ENCODE measurements at places on chromosomes 1 and 21.

DNA sequence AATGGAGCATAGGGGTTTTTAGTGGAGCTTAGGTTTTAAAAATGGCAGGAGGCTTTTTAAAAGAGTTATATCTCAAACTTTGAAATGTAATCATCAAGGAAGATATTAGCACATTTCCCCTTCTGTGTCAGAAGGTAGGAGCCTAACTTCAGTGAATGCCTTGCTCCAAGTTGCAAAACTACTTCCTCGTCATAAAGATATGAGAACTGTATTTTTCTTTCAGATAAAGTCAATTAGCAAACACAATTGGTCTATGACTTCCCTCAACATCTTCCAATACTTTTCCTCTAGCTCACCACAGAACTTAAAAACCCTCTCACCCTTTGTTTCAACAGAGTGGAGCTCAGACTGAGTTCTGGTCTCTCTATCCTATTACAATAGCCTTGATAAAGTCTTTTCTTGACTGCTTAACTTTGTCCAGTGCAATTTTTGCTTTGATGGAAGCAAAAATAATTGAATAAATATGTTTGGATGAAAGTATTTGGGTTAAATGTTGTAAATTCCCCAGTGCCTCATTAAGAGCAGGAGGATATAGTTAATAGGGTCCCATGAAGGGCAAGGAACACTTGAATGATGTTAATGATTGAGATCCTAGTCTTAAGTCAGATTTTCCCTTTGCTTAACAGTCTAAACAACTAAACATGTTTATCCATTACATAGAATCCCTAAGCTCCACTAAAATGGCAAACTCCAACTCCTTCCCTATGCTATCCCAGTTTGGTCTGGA, 58.9 kb downstream of the TNFSF18 start:
- no peak for DNase-seq

DNA sequence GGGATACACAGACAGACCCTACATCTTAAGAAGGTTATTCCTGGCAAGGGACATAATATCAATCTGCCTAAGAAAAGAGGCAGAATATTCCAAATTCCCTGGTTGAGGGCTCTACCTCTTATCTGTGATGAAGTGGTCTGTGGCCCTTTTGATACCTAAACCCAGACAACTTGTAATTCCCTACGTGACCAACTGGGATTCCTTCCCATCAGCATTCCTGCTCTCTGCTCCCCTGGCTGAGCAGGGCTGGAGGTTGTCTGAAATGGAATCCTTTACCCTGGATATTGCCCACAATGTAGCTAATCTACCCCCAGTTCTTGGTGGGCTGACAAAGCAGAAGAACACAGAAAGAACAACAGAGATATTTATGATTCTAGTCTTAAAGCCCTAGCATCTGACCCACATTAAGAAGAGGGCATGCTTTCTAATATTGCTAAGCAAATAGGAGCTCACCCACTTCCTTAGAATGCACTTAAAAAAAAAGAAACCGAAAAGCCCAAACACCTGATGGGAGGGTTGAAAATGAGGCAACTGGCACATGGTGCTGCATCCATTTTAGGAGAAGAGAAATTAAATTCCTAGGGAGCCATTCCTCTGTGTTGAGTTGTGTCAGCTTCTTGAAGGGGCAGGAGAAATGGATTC, 36.8 kb downstream of the GADD45A start:
- no peak for DNase-seq

DNA sequence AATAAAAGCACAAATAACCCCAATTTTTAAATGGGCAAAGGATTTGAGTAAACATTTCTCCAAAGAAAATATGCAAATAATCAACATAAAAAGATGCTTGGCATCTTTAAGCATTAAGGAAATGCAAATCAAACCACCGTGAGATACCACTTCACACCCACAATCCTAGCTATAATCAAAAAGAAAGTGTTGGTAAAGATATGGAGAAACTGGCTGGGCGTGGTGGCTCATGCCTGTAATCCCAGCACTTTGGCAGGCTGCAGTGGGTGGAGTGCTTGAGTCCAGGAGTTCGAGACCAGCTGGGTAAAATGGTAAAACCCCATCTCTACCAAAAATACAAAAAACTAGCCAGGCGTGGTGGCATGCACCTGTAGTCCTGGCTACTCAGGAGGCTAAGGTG, 16.9 kb downstream of the ARHGEF11 start:
- no peak for DNase-seq

DNA sequence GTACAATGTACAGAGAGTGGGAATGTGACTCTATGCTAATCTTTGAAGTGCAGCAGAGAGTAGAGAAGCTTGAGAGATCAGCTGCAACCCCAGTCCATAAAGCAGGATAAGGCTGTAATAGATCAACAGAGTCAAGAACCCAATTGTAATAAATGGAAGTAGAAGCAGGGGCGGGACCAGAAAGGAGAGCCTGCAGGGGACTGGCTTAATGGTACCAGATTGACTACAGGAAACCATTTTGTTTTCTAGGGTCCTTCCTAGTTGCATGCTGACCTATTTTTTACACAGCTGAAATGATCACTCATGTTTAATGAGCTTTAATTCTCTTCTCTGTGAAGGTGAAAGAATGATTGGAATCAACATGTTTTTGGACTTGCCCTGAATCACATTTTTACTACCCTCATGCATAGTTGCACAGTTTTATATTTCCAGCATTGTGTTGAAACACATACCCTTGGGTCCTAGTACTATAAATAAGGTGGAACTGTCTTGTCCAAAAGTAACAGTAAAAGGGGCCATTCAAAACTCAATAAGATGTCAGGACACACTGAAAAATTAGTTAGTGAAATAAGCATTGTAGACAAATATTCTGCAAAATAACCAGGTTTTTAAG, 69.8 kb downstream of the GPR88 start:
- no peak for DNase-seq

- DNase-seq, result no peak
Measured at GRCh38 chr1:245879091-245879490, 628.0 kb downstream of the SMYD3 start.

DNA sequence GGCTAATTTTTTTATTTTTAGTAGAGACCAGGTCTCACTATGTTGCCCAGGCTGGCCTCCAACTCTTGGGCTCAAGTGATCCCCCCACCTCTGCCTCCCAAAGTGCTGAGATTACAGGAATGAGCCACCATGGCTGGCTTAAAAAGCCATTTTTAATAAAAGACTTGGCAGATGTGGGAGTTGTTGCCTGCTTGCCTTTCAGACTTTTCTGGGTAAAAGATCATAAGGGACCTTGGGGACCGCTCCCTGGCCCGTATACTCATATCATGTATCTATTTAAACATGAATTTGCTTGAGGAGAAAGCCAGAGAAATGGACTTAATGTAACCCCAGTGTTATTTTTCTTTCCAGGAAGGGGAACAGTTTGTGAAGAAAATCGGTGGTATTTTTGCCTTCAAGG, 23.4 kb upstream of the PODN start:
- no peak for DNase-seq

DNA sequence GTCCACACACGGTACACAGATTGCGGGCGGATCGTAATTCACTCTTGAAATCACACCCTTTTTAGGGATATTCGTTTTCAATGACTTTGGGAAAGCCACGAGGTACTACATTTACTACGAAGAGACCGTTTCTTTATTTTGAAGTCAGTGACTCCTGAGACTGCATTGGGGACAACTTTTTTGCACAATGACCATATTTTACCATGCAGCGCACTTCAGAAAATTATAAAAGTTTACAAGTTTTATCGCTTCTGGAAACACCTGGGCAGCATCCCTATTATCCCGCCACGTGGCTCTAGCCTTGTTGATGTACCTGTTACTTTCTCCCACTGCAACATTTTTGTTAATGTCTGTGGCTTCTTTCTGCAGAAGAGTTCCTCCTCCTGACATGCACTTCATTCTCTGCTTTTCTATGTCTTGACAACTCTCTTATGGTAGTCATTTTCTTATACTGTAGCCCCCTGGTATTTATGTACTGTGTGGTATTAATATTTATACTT, 1.3 kb upstream of the AKT3 start:
- no peak for DNase-seq

- DNase-seq, result no peak
Measured at GRCh38 chr1:17405898-17406759, 33.3 kb downstream of the RCC2 start.

DNA sequence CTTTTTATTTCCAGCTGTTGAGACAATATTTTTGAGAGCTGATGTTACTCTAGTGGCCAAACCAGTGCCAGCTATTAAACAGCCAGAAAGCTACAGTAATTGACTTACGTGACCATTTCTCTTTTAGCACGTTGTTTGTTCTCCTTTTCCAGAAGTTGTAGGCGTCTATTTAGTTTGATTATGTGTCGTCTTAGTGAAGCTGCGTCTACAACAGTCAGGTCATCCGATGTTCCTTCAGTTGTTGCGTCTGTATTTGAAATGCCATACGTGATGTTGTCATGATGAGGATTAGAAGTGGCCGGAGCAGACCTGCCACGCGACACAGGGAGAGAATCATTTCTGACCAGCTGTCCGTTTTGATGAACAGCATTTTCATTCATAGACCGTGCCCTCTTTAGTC, 38.2 kb downstream of the TMEM51 start:
- no peak for DNase-seq

DNA sequence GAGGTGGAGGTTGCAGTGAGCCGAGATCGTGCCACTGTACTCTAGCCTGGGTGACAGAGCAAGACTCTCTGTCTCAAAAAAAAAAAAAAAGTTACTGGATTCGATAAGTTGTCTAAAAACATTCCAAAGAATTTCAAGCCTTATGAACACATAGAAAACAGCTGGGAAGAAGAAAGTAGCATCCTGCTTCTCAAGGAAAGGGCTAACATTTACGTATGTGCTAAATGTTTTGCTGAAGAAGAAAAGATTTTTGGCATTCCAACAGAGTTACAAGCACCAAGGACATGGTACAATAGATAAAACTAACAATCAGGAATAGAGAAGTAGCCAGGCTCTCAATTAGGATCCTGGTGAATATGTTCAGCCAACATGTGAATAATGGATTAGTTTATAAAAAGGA, 69.8 kb downstream of the HFM1 start:
- no peak for DNase-seq

- no peak for DNase-seq
Measured at GRCh38 chr1:44542420-44543063, 131.7 kb downstream of the TMEM53 start.

DNA sequence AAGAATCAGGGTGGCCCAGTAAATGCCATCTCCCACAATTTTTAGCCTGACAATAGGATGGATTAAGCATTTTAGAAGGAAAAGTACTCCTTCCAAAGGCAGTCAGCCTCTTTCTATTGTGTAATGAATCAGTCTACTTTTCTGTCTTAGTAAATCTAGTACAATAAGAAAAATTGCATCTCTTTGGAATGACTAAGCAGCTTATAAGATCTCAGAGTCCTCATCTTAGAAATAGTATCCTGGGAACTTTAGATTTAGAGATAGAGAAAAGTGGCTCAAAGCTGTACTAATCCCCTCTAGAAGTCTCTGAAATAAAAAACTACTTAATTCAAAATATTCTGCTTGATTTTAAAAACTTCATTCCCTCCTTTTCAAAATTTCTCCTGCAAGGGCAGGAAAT, 81.4 kb downstream of the SLC44A5 start:
- DNase-seq, result no peak

DNA sequence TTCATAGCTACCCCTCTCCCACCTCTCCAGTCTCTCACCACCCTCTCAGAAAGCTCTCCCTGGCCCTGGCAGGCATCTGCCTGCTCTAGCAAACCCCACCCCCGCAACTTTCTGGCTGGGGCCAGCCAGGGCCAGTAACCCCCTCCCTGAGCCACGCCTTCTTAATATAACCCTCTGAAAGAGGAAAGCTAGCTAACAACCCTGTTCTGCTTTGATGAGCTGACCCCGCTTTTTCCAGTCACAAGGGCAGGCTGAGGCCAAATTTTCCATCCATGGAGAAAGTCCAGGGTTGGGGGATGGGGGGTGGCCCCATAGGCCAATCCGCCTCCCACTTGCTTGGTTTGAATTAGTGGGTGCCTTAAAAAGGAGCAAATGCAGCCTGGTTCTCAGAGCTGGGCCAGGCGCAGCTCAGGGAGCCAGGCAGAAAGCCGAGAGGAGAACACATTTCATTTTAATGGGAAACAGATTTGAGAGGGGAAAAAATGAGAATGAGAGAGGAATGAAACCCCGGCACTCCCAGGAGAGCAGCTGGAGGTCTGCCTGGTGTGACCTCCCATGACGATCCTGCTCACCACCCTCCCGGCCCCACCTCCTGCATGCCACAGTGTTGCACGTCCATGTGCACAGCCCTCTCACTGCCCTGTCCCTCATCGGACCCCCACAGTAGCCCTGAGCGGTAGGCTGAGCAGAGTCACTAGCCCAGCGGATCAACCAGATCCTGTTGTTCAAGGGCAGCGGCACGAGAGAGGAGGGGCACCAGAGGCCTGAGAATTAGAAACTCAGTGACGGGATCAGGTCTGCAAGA, 62.3 kb downstream of the OPTC start:
- no peak for DNase-seq

GRCh38 chr1:1421147-1421906, at the start of gene ANKRD65:
Gene ANKRD65 (minus strand): TSS chr1:1421276. CDS start chr1:1421005, 271 bp downstream.
- DNase-seq, result no peak

GRCh38 chr1:231826566-231826965, 200.0 kb downstream of the DISC1 start:
- no peak for DNase-seq

- no peak for DNase-seq
Measured at GRCh38 chr1:203553496-203553895, 59.5 kb downstream of the OPTC start.

GRCh38 chr1:66505671-66506392, 28.1 kb upstream of the SGIP1 start:
- no peak for DNase-seq

DNA sequence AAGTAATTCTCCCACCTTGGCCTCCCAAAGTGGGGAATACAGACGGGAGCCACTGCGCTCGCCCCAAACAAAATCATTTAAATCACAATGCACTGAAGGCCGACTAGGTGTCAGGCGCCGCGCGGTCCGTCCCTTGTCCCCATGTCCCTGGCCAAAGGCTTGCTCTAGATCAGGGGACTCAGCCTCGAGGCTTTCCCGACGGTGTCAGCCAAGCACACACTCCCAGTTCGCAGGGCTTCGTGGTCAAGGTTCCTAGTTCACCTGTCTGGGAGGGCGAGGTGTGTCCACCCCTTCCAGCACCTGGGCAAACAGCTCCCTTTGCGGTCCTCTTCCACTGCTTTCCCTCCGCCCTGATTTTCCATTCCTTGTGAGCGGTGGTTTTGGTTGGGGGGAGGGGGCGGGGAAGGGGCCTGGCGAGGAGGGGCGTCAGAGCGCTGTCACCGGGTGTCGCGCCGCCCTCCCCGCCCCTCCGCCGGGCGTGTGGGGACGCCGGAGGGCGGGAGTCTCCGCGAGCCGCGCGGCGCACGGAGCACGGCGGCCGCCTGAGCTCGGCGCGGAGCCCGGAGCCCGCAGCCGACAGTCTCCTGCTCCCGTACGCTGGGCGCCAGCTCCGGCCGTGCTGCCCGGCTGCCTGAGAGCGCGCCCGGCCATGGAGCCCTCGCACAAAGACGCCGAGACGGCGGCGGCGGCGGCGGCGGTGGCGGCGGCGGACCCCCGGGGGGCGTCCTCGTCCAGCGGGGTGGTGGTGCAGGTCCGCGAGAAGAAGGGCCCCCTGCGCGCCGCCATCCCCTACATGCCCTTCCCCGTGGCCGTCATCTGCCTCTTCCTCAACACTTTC, at the start of gene STUM:
STUM (plus strand) TSS at position 509 of the 838 bp plus-strand sequence; CDS start at position 650, 141 bp downstream.
- DNase-seq, result no peak
